ENCODE measurements at places on chromosomes 7 and 10.

GRCh38 chr7:116593359-116594075, 68.7 kb downstream of the CAV1 start:
- no peak for DNase-seq

DNA sequence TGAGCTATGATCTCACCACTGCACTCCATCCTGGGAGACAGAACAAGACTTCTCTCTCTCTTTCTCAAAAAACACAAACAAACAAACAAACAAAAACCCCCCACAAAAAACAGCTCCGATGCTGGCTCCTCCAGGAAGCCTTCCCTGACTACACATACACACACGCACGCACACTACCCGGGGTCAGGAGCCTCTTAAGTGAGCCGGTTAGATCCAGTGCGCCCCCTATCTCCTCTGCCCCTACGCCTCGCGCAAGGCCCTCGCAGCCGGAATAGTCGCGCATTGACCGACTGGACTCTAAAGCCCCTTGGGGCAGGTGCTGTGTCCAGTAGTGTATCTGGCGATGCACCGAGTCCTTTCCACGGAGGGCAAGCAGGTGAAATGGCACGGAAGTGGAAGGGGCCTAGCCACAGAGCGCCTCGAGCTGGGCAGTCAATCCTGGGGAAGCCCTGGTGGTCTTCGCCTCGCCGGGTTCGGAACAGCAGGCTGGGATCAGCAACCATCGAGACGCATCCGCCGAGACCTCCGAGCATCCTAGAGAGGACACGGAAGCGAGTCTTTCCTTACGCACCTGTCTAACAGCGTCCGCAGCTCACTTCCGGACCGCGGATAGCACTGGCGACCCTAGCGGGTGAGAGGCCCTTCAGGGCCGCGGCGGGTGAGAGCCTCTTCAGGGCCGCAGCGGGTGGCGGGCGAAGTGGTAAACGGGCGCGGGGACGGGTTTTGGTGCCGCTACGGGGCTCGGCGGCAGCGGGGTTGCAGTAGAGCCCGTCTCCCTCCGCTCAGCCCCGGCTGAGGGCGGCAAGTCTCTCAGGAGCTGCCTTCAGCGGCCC, at the start of gene ZSCAN25:
Gene ZSCAN25, plus strand, starts transcription at position 588 of the 833 bp plus-strand sequence. CDS start 2,661 bp downstream, outside the sequence.
- DNase-seq: peak; percentile 77

DNA sequence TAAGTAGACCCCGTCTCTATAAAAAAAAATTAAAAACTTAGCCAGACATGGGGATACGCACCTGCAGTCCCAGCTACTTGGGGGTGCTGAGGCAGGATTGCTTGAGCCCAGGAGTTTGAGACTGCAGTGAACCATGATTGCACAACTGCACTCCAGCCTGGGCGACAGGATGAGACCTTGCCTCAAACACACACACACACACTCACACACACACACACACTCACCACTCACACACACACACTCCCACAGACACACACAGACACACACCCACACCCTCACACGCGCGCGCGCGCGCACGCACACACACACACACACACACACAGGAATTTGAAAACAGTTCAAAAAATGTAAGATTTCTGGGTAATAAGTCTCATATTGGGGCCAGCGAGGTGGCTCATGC, 8.7 kb upstream of the GRIFIN start:
- no peak for DNase-seq

DNA sequence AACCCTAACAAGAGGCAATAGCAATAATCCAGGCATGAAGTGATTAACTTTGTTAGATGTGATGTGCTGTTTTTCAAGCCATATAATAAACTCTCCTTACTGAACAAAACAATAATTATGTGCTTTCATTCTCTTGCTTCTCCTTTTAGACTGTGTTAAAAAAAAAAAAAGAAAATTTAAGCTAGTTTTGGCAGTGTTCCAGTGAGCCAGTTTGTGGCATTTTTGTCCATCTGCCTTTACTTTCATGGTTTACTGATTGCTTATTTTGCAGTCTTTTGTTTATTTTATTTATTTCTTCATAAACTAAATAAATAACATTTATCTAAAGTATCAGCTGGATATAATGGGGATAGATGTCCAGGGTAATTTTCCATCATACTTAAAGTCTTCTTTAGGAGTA, 625.3 kb downstream of the CNTNAP2 start:
- no peak for DNase-seq

DNA sequence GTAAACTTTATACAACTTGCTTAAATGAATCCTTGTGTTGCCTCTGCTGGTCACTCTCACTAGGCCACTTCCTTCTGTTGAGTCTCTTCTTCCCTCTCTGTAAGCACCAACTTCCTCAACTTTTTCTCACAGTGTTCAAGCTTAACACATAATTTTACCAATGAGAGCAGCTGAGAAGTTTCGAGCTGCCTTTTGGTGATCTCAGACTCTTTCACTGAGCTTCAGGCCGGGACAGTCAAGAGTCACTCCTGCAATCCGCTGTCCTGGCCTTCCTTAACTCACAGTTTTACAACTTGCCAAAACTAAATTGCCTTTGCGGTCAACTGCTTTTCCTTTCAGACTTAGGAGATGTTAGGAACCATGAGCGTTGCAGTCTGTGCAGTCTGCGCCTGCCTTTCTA, 47.4 kb downstream of the PRPF18 start:
- no peak for DNase-seq

DNA sequence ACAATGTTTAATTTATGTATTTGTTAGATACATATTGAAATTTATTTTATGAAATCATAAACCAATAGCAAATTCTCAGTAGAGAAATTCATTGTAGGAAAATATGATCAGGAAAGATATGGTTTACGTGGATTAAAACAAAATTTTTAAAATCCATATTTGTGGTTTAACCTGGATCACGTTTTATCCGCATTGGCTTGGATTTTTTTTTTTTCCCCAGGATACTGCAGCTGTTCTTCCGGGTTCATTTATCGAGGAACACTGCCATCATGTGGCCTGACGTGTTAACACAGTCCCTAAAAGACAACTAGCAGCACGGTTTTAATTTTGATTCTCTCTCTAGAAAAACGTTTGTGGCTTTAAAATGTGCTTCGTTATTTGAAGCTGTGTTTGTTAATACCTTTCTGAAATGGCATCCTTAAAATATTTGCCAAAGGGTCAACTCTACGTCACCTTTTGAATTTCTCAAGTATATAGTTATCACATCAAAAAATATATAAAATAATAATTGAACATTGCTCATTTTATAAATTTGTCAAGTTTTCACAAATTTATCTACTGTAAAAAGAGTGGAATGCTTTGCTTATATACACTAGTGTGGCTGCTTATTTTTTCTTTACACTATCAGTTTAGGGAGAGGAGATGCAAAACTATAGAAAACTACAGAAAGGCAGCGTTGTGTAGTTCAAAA, 8.7 kb upstream of the ASB4 start:
- peak; percentile 17 for DNase-seq

GRCh38 chr7:107937531-107937930, 46.5 kb downstream of the DLD start:
- no peak for DNase-seq

- DNase-seq: no peak
These were observed 102.5 kb upstream of the LRRTM3 start for GRCh38 chr10:66823301-66823700.

DNA sequence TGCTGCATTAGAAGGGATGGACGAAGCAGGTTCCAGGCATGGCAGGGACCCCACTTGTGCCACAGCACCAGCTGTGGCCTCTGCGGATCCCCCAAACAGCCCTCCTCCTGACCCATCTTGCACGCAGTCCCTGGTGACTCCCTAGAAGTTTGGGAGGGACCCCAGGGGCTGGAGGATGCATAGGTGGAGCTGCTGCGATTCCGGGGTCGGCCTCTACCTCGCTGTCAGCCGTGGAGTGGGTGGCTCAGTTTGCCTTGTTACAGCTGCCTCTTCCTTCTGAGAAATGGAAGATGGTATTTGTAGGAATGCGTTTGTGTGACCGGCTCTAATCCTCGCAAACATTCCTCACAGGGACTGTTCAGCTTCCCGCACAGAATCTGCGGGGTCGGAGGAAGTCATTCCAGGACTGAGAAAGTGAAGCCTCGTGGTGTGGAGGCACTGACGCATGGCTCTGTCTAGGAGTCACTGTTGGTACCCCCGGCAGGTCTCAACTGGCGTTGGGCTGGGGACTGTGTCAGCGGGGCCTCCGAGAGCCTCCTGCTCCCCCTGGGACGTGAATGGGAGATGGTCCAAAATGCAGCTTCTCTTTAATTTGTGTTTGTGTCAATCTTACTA, 17.5 kb downstream of the PWWP2B start:
- no peak for DNase-seq

GRCh38 chr7:18517646-18518045, 22.1 kb downstream of the HDAC9 start:
- DNase-seq: no peak

GRCh38 chr7:64849250-64849923, 53.7 kb upstream of the ZNF273 start:
- DNase-seq: peak; percentile 45

GRCh38 chr7:47581804-47582763, at the start of gene TNS3:
TNS3 (minus strand) TSS chr7:47582111; CDS start chr7:47439636, 142,475 bp downstream.
- no peak for DNase-seq

DNA sequence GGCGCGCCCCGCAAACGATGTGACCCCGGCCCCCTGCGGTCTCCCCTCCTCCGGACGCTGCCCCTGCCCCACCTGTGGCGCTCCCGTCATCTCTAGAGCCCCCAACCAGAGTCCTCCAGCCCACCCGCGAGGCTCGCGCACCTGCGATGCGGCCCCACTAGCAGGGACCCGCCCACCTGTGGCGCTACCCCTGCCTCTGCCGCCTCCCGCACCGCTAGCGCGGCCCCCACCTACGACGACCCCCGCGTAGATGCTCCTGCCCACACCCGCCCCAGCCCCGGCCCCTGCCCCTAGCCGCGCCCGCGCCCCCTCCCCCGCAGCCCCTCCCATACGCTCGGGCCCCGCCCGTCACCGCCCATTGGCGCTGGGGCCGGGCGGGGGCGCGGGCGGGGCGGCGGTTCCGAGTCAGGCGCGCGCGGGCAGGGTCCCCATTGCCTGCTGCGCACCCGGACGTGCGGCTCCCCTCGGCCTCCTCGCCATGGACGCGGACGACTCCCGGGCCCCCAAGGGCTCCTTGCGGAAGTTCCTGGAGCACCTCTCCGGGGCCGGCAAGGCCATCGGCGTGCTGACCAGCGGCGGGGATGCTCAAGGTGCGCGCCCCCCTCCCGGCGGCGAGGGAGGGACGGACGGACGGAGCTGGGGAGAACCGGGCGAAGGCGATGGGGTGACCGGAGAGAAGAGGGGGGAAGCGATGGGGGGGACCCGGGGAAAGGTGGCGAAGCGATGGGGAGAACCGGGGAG, at the start of gene PFKP:
Gene PFKP, plus strand, starts transcription at position 431 of the 741 bp plus-strand sequence. Its CDS starts 48 bp downstream, at position 479.
- DNase-seq: no peak

DNA sequence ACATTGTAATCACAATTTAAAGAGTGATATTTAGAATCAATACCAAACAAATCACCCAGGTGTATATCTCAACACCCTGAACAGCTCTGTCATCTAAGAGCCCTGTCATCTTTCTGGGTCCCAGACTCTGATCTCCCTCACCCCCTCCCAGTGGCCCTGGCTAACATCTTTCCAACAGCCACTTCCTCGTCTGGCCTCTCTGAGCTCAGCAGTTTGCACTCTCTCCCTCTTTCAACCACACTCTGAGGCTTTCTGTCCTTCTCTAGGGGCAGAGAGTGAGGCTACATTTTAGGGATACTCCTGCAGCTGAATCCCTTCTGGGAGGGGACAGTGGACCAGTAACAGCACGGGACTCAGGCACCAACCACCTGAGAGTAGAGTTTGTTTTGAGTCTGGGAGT, 17.1 kb upstream of the PRRT4 start:
- DNase-seq: no peak

- no peak for DNase-seq
These were observed 38.0 kb upstream of the GNA12 start for GRCh38 chr7:2882111-2882510.

- peak; percentile 8 for DNase-seq
These were observed 235.1 kb upstream of the MEOX2 start for GRCh38 chr7:15921576-15921975.

DNA sequence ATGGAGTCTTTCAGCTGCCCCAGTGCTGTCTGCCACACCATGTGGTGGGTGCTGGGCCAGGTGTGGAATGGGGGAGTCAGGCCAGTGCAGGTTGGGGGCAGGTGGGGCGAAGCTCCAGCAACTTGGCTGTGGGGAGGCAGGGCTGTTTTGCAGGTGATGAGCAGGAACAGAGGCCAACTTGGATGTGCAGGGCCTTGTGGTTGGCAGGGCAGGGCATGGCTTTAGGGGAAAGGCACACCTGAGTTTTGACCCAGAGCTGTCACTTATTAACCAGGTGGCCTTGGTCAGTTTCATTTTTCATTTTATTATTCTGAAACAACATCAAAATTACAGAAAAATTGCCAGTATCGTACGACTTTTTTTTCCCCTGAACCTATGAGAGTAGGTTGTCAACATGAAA, 1.1 kb upstream of the SFTPA2 start:
- no peak for DNase-seq

DNA sequence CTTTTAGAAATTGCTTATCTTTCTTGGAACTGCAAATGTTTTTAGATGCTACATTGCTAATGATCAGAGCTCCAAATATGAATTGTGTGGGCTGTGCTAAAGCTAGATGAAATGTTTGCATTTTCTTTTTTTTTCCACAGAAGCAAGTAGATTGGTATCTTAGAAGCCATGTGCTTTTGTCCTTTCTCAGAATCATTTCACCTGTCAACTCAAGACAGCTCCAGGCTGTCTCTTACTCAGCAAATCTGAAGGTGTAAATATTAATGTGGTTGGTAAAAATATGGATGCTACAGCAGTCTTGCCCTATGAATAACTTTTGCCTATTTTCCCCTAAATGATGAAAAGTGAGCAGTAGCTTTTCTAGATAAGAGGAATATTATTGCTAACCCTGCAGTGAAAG, 41.2 kb downstream of the AP3M1 start:
- DNase-seq: no peak

- no peak for DNase-seq
These were observed 47.7 kb upstream of the RNF148 start for GRCh38 chr7:122750389-122750788.

- DNase-seq: no peak
These were observed 3.4 kb downstream of the STAM start for GRCh38 chr10:17647326-17647725.

DNA sequence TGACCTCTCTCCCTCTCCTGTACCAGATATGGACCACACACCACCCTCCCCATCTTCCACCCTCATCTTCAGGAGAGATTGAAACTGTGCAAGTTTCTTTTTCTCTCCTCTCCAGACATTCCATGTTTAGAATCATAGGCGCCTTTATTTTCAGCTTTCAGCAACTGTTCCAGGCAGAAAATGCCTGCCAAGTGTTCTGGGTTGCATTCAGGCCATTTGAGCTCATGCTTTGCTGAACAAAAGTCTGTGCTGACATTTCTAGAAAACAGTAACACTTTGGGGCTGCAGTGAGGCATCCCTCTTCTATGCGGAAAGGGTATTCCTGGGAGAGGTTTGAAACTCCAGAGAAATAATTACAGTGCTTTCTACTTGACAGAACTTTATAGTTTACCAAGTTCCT, 361.7 kb downstream of the GPAM start:
- DNase-seq: no peak

- no peak for DNase-seq
These were observed 7.7 kb downstream of the HDAC9 start for GRCh38 chr7:18503126-18503866.
